ENCODE measurements at places on chromosomes 5 and 9.

GRCh38 chr9:21082671-21083070 is 4.9 kb upstream of the IFNB1 start:
- DNase-seq: no peak

DNA sequence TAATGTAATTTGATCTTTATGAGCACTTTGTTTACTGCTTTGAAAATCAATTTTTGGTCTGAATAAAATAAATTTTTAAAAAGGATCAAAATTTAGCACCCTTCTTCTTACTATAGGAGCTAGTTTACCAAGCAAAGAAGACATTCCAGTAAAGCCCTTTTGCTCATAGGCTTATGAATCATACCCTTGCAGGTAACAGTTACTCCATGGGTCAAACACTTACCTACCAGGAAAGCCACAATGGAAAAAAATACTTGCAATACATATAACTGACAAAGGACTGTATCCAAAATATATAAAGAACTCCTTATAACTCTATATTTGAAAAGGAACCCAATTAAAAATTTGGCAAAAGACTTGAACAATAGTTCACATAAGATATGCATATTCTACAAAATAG is 66.6 kb downstream of the SHOC1 start:
- no peak for DNase-seq

GRCh38 chr9:14403081-14403480 is 89.1 kb upstream of the NFIB start:
- peak; percentile 14 for DNase-seq

GRCh38 chr9:134922066-134922931 is 4.6 kb upstream of the FCN1 start:
- DNase-seq: no peak

GRCh38 chr9:38250279-38251035 is 142.0 kb upstream of the ALDH1B1 start:
- DNase-seq: no peak

DNA sequence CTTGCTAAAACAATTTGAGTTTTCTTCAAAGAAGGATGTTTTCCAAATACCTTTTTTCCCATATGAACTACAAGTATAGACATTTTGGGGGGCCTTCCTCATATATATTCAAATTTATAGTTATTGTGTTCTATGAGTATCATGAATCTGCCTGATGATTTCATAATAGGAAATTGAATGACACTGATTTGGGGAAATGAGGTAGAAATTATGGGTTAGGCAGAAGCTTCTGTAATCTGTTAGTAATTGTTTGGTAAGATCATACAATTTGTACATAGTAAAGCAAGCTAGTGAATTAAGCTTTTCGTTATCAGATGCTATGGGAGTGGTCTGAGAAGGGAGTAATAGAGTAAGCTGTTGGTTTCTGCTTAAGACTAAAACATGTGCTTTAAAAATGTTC is 98.0 kb downstream of the TRIO start:
- no peak for DNase-seq

DNA sequence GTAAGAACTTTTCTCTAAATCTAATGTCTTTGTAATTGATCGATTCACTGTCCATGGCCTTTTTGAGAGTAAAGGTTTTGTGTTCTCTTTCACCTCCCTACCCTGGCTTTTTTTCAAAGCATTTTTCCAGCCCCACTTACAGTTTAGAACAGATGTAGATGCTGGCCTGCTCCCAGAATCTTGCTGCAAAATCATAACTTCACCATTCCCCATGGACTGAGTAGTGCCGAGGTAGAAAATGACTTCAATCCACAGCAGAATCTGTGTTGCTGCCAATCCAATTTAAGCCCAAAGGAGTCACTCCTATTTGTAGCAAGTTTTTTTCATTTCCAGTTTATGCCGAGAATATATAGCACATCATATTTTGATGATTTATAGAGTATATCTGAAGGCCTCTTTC is 46.5 kb upstream of the CEMIP2 start:
- no peak for DNase-seq

GRCh38 chr5:175195698-175196656 is 248.0 kb downstream of the DRD1 start:
- DNase-seq: no peak

- DNase-seq: no peak
Measured at GRCh38 chr5:125794922-125795321, 628.3 kb upstream of the GRAMD2B start.

- no peak for DNase-seq
Measured at GRCh38 chr5:38994324-38994927, 79.8 kb downstream of the RICTOR start.

DNA sequence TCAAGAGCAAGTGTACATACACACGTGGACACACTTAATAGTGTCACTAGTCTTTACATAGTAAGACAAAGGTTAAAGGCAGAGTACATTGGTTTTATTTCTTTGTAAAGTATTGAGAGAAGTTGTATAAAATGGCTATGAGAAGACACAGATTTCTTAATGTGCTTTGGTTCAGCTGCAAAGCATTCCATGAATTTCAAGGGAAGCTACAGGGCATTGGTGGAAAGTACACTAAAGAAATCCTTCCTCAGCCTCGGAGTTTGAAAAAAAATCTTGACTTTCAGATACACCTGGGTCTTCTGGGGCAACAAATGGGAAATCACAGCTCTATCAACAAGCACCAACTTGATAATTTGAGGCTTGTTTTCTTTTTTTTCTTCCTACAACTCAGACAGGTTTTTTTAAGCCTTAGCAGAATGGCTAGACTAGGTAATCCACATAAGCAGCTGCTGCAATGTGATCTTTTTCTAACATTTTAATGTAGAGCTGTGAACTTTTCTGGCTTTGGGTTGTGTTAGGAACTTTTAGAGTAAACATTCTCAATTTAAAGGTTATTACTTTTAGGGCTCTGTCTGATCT is 140.4 kb upstream of the FST start:
- no peak for DNase-seq

DNA sequence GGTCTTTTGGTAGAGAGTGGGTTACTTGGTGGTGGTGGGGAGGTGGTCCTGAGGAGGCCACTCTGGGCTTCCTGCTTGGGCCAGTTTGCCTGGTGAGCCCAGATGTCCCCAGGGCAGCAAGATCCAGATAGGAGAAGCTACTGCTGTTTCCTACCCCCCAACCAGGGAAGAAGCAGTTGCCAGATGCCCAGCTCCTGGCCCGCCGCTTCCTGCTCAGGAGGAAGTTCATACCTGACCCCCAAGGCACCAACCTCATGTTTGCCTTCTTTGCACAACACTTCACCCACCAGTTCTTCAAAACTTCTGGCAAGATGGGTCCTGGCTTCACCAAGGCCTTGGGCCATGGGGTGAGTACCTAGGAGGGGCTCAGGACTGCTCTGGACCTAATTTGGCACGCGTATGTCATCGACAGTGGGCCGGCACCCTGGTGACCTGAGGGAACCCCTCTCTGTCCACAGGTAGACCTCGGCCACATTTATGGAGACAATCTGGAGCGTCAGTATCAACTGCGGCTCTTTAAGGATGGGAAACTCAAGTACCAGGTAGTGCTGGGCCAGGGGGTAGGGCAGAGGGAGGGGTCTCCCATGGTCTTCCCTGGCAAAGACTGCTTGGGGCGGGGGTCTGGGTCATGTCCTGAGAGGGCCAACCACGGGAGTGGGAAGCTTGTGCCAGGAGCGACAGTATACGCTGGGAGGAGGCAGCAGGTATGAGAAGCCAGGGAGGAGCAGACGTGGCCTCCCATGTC is 10.6 kb downstream of the PTGS1 start:
- DNase-seq: no peak

GRCh38 chr5:1540831-1541701 is 17.3 kb upstream of the LPCAT1 start:
- DNase-seq: no peak

- DNase-seq: no peak
Measured at GRCh38 chr9:130023144-130023787, 19.7 kb downstream of the FNBP1 start.

- no peak for DNase-seq
Measured at GRCh38 chr5:172509405-172509781, 55.1 kb upstream of the SH3PXD2B start.

DNA sequence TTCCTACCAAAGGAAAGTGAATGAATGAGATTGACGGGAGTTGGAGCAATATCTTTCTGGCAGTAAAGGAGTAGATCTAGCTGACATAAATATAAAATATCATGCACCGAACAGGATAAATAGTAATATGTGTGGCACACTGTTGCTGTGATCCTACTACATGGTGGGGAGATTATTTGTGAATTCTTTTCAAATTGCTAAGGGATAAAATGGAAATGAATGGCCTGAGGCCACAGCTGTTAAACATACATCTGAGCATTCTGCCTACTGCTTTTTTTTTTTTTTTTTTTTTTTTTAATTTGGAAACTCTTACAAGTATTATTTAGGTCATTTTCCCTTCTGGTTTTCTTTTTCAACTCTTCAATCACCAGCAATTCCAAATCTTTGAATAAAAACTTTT is 66.8 kb downstream of the MEF2C start:
- DNase-seq: no peak

DNA sequence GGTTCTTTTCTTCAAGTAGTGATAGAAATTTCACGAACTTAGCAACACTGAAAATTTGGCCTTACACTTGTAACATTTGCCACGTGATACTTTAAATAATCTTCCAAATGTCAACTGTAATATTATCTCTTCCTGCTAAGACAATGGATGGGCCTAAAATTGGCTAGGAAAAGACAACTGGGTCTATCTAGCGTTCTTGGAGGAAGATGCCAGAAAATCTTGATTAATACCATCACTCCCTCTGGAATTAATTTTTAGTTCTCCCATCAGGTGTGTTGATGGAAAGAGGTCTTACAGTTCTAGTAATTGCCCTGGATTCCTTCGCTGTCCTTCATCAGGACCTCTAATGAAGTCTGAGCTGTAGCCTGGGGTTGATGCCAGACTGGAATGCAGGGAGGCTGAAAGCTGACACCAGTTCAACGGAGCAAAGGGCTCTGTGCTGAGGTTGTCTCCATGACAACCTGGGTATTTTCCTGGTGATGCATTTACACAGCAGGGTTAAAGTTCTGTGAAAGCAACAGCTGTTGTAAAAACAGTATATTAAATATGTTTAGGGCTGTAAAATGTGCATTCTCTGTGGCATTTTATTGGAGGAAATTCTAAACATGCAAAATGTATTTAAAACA is 92.3 kb downstream of the GAS1 start:
- no peak for DNase-seq

DNA sequence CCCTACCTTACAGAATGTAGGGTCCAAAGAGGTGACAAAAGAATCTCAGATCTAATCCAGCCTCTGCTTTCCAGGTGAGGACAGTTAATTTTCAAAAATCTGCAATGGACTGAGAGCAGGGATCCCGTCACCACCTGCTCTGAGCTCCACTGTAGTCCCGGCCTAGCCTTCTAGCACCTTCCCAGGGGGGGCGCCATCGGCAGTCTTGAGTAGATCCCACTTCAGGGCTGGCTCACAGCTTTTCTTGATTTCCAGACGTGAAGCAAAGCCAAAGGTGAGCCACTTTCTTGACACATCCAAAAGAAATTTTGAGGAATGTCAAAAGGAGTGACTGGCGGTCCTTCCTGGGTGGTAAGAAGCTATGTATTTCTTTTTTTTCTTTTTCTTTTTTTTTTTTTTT is 114.1 kb downstream of the SYK start:
- no peak for DNase-seq

DNA sequence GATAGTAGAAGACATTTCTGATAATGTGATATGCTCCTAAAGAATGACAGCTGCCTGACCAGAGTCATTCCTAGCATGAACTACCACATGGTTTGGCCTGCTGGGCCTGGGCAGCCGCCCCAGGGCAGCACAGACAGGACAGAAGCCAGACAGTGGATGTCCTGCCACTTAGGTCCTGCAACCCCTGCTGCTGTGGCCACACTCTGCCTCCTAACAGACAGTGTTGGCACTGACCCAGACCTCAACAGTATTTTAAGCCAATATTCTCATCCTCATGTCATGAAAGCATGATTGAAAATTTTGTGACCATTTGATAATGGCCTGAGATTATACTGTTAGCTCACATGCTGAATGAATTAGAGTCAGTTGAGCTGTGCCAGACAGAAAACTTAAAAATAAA is 15.8 kb downstream of the CENPP start:
- DNase-seq: no peak

DNA sequence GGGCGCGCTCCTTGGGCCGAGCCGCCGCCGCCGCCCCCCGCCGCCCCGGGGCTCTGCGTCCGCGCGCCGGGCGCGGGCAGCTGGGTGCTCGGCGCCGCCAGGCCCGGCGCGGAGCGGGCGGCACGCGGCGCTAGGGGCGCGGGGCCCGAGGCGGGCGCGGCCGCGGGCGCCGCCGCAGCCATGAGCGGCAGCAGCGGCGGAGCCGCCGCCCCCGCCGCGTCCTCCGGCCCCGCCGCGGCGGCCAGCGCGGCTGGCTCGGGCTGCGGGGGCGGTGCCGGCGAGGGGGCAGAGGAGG is 351 bp downstream of the TRIO start:
- DNase-seq: no peak

DNA sequence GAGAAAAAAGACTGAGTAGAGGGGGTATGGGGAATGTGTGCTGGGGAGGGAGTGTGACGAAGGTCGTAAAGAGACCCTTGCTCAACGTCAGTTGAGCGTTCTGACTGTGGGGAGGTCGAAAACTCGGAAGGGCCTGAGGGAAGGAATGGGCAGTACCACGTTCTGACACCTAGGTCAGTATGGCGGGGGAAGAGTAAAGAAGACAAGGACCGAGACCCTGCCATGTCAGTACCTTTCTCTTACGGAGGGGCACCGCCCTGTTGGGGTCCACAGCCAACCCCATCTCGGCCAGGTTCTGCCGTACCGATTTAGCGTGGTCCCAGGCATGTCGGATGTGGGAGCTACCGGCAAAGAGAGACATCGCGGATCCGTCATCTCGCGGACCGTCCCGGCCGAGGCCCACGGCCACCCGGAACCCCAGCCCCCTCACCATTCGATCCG is 375 bp downstream of the NOP16 start:
- no peak for DNase-seq

DNA sequence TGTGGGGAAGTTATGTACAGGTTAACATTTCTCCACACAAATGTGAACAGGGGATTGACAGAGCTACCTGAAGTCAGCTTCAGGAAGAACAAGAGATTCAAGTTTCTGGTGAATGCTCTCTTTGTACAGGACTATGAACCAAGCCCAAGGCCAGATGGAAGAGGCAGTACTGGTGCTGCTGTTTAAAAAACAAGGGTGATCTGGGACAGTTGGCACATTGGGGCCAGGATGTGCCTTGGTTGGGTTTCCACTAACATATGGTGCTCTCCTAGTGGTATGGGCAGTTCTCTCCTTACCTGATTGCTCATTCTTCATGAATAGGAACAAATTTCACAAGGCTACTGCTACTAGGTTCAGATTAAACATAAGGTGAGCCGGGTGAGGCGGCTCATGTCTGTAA is 40.0 kb downstream of the MTMR12 start:
- DNase-seq: no peak

GRCh38 chr9:89405826-89406225 is 87.5 kb downstream of the SECISBP2 start:
- DNase-seq: no peak

DNA sequence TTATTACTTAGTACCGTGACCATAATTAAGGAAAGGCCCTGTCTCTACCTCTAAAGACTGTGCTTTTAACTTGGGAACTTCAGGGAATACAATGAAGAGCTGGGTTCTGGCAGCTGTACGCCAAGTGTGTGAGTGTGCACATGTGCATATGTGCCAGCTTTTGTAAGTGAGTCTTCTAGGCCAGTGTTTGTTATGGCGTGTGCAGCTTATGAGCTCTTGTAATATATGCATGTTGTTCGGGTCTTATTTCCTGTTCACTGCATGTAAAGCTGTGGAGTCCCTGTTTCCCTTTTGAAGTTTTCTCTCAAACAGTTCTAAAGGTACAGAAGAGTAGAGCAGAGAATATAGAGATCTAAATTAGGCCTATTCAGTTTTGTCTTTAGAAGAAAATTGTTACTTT is 30.5 kb downstream of the TGFBR1 start:
- no peak for DNase-seq
